ENCODE measurements at places on chromosomes 7 and 10. TPM values are rescaled to one million over a fixed set of nuclear protein-coding genes. Genes with fewer than 3 reads are reported as not detected.

GRCh38 chr10:802506-802905 is 113.0 kb upstream of the DIP2C start:
- no peaks in the 10 kb centered on the region for H3K36me3 ChIP-seq
- H3K4me1 ChIP-seq, result no peaks in the 10 kb centered on the region
- H3K4me3 ChIP-seq, result no peak overlapping the region
- peak; percentile 62 for DNase-seq
- no peak overlapping the region for H3K27ac ChIP-seq

- H3K27me3 ChIP-seq, result no peaks in the 10 kb centered on the region
- no peak for DNase-seq
- no peaks in the 10 kb centered on the region for H3K36me3 ChIP-seq
- no peak overlapping the region for H3K27ac ChIP-seq
- H3K4me3 ChIP-seq, result no peak overlapping the region
- no peaks in the 10 kb centered on the region for H3K4me1 ChIP-seq
Measured at GRCh38 chr10:26869528-26869927, 8.8 kb upstream of the ABI1 start.

DNA sequence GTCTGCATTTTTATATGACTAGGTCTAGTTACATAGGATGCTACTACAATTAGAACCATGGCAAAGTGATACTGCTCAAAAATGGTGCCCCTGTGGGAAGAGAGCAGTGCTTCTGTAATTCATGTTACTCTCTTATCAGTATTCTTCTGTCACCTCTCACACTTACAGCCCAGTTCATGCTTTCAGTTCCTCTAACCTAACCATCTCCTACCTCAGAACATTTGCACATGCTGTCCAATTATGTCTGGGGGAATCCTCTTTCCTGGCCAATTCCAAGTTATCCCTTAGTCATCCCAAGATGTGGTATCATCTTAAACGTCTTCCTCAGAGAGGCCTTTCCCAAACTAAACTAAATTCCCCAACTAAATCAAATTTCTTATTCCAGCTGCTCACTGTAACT is 190.2 kb downstream of the RELN start:
- H3K4me3 ChIP-seq, result no peak overlapping the region
- no peaks in the 10 kb centered on the region for H3K36me3 ChIP-seq
- H3K27ac ChIP-seq, result no peak overlapping the region

- H3K36me3 ChIP-seq, result no peaks in the 10 kb centered on the region
- H3K4me3 ChIP-seq, result no peak overlapping the region
- peaks cover 40% of the 10 kb centered on the region for H3K27me3 ChIP-seq
- DNase-seq, result no peak
- peaks cover 28% of the 10 kb centered on the region for H3K4me1 ChIP-seq
Measured at GRCh38 chr10:75297021-75297599, 61.4 kb upstream of the COMTD1 start.

RNF133 gene
- 1.2 TPM for total RNA-seq
